ENCODE measurements at places on chromosomes 3 and 15.

DNA sequence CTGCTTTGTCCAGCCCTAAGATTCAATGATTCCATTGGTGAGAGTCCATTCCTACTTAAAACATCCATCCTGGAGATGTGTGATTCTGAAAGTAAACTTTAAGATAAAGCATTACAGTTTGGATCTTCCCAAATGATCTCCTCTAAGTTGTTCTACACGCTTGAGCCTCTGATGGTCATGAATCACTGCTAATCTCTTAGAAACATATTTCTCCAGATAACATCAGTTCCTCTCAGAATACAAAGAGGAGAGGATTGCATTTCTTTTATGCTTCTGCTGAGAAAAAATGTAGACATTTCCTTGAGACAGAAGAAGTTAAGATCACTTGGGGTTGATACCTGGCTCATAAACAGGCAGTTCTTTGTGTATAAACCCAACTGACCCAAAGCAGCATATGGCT is 281.2 kb upstream of the DPH6 start:
- no peak for DNase-seq

GRCh38 chr3:100144255-100144866 is 30.1 kb upstream of the FILIP1L start:
- DNase-seq, result no peak

GRCh38 chr3:109316162-109316730 is at the start of gene DPPA2:
Gene DPPA2 (minus strand): TSS chr3:109316517. CDS start chr3:109314542, 1,975 bp downstream.
- DNase-seq, result no peak

- no peak for DNase-seq
Observed at GRCh38 chr15:90837094-90837493, 31.3 kb upstream of the FURIN start.

DNA sequence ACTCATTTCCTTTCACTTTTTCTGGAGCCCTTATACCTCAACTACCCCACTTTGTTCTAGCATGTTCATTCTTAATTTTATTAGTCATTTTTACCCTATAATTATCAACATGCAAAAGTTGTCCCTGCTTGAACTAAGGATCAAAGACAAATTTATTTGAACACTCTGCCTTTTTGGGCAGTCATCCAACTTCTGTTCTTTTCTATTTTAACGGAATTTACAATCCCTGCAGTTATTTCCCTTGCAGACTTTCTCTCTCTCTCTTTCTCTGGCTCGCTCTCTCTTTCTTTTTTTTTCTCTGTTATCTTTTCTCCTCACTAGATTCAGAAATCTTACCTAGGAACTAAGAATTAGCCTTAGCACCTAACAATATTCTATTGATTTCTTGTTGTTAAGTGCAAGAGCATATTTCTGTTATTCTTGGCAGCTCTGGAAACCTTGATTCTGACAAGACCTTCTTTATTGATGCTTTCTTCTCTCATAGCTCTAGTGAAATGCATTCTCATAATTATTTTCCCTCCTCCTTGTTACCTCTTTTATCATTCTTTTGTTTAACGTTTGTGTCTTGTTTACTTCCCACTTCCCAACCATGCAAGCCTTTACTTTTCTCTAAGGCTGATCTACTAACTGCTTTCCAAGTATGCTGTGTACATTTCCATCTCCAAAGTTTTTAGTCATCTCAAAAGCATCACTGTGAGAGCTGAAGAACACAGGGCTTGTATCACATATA is 951.6 kb downstream of the DIPK2A start:
- no peak for DNase-seq

DNA sequence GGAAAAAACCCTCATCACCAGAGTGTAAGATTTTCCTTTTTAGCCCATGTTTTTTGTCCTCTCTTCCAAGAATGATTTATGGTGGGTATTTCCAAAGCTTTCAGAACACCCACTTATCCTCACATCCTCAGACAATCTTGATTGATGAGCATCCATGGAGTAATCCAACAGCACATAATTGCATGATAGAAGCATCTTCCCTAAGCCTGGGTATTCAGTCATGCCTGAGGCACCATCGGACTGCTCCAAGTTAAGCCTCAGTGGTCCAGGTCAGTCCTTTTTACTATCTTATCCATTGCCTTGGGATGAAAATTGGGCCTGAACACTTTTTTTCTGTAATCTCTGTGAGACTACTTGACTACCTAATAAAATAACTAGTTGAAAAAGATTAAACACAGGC is 676.0 kb upstream of the SEMA6D start:
- no peak for DNase-seq

DNA sequence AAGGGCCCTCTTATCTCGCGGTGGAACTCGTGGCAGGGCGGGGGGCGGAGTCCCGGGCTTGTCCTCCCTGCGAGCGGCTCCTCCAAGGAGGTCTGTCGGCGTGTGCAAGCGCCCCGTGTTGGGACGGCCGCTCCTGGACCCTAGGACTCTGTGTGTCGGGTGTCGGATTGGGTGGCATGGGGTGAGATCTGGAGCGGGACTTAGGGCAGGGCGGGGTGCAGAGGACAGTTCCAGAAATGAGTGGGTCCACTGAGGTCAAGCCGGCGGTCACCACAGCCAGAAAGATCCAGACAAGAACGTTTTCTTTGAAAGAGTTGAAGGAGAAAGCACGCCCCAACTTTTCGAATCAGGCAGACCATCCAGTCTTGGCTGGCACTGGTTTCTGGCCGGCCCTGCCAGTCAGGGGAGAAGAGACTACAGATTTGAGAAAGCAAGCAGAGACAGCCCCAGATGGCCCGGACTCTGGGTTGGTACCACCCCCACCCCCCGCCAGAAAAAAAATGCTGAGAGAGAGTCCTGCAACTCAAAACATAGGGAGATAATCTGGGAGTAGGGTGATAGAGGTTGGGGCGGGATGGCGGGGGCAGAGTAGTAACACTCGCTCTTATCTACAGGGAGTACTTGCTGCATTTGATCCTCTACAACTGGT is 784 bp upstream of the CISH start:
- no peak for DNase-seq

- no peak for DNase-seq
Observed at GRCh38 chr3:143750841-143751240, 97.4 kb downstream of the SLC9A9 start.

DNA sequence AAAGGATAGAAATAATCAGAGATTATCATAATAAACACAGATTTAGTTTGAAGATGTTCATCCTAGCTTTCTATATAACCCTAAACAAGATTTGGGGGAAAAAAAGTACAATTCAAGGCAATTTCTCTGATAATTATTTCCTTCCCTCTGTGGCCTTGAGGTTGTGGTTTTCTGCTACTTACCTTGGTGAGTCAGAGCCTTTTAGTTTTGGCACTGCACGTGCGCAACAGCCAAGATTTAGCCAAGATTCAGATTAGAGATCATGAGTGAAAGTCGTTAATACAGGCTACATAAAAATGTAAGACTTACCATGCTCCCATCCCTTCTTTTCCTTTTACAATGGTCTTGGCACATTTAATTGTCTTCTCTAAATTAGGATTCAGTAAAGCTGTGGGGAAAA is 6.7 kb downstream of the LYZL4 start:
- DNase-seq, result no peak

GRCh38 chr3:56903231-56903782 is 101.6 kb upstream of the ARHGEF3 start:
- DNase-seq, result no peak

DNA sequence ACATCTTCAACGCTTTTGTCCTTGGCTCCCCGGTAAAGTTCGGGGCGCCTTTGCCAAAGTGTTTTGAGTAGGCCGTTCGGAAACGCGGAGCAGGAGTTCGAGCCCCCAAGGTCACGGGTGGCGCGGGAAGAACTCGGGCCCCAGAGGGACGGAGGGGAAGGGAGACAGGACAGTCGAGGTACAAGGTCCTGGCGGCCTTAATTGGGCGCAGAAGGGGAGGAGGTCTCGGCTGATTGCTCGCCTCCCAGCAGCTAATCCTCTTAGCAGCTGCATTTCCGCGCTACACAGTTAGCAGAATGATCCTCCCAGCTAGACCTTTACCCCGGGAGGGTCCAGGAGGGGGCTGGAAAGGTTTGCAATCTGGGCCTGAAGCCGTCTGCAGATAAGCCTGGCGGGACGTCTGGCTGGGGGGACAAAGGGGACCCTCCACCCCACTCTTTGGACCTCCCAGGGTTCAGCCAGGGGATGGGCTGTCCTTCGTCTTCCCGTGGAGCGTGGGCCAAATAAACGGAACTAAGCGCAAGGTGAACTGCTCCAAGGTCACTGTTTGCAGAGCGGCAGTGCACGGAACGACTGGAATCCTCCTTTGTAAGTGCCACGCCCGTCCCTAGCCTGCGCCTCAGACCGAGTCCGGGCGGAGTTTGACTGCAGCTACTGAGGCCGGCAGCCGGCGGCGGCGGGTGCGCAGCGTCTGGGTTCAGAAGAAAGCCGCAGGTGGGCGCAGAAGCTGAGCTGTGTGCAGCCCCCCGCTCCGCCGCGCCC is 7.2 kb downstream of the EOMES start:
- DNase-seq, result peak; percentile 59
